ENCODE measurements at places on chromosomes 3 and 15.

GRCh38 chr3:24828551-24828950 is 333.9 kb upstream of the THRB start:
- no peak for DNase-seq

DNA sequence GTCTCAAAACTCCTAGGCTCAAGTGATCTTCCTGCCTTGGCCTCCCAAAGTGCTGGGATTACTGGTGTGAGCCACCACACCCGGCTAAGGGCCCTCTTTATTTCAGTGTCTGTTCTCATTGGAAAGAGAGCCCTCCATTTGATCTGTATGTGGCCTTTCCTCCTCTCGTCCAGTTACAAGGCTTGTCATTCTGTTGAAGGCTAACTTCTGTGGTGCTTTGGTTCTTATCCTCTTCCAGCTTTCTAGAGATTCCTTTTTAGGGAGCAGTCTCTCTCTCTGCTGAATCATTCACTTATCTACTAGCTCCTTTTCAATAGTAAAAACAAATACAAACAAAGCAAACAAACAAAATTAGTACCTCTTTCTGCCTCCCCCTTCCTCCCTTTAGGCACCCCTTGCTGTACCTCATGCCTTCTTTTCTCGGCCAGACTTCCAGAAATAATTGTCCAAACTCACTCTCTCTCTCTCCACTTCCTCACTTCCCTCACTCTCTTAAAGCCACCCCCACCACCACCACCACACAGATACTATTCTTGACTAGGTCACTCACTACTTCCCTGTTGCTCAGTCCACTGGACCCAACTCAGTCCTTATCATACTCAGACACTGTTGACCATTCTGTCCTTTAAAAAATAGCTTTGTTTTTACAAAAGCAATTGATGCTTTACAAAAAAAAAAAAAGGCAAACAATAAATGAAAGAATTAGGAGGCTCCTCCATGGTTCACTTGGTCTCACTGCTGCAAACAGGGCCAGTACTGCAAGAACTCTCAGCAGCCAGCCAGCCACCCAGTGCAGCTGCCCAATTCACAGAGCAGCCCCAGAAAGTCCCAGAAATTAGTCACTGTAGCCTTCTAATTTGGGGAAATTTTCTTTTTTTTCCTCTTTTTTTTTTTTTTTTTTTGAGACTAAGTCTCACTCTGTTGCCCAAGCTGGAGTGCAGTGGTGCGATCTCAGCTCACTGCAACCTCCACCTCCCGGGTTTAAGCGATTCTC is 31.7 kb upstream of the RAB11A start:
- no peak for DNase-seq

- DNase-seq, result peak; percentile 76
These were observed 44.0 kb downstream of the PHLDB2 start for GRCh38 chr3:111903067-111903511.

DNA sequence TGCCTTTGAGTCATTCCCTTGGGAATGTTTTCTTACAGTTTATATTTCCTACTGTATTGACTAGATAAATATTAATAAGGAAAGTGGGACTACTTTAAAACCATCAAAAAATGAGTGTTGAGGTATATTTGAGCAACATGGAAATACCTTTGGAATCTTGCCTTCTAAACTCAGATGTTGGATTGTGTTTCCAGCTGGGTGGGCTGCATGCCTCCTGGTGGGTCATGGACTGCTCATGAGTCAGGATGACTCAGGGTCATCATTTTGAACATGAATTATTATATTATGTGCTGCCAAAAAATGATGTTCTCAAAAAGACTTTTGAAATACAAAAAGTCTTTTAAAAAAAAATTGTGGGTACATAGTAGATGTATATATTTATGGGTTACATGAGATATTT is 41.1 kb upstream of the APH1B start:
- no peak for DNase-seq

- peak; percentile 94 for DNase-seq
These were observed 648.7 kb upstream of the CCDC54 start for GRCh38 chr3:106728315-106729098.

DNA sequence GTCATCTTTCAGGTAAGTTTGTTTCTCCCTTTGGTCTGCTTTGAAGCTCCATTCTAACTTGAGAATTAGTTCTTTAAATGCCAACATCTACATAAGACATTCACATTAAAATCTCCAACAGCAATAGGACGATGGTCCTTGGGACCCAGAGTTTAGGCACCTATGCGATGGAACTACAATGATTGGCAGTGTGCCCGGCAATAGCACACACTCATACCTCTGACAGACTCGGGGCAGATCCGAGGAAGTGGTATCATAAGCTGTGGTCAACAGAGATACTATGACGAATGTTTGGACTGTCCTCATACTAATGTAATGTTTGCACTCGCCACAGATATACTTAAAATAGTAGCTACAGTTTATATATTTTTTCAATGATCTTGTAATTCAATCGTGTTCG is 34.2 kb upstream of the NR2F2 start:
- DNase-seq, result no peak
